ENCODE measurements at places on chromosomes 4 and X.

DNA sequence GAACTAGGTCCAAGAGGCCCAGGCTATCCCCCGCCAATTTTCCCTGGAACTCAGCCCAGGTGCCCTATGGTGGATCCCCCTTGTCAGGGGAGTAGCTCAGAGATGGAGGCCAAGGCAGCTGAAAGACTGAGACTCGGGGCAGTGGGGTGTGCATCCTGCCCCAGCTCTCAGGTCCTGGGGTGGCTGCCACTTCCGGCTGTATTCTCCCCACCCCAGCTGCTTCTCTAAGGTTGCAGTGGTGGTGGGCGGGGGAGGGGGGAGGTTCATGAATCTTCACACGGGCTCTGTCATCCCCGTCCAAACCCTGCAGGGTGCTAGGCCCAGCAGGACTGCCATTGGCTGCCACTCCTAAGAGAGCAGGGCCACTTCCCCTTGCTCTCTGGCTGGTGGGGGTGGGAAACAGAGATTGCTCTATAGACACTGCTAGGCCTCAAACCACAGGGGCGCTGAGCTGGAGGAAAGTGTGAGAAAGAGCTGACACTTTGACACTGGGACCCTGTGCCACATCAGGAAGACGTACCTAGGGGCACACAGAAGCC, 1.5 kb downstream of the SASH3 start:
- H3K4me3 ChIP-seq, result no peak overlapping the region
- no peaks in the 10 kb centered on the region for H3K27me3 ChIP-seq
- no peak overlapping the region for H3K27ac ChIP-seq

- H3K4me3 ChIP-seq, result peak overlapping the region; percentile 72
- H3K4me1 ChIP-seq, result no peaks in the 10 kb centered on the region
Observed at GRCh38 chrX:134172588-134173259, 64.3 kb upstream of the CCDC160 start.

DNA sequence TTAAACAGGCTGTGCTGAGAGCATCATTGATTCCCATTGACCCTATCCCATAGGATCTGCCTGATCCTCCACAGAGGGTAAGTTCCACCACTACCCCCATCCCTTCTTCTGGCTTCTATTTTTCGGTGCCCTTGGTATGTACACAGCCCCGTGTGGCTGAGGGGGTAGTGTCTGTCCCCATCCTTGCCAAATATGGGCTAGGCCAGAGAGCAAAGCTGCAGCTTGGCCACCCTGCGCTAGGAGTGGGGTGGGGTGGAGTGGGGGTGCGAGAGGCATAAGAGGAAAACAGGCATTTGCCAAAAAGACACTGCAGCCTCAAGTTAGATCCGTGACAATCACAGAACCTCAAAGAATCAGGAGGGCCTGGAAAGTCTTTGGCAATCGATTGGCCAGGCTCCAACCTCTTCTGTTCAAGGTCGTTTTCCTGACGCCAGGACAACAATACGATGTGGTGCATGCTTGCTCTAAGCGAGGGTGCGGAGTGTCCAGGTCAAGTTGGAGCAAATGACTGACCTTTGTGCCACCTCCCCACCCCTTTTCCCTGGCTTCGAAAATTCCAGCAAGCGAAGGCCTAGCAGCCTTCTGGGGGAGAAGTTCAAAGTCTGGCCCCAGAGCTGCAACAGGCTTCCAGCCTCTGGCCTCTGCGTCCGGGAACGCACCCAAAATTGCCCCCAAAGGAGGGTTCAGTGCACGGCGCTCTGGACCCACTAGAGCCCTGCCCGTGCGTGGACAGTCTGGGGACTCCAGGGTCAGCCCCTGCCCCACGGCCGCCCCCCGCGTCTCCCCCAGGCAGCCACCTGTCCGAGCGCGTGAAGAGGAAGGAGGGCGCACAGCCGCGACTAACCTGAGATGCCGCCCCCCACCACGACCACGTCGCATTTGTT, 598 bp downstream of the MAOB start:
- DNase-seq, result no peak
- H3K36me3 ChIP-seq, result no peaks in the 10 kb centered on the region
- peak overlapping the region; percentile 50 for H3K4me3 ChIP-seq
- peaks cover 4% of the 10 kb centered on the region for H3K4me1 ChIP-seq
- no peak overlapping the region for H3K27ac ChIP-seq

DNA sequence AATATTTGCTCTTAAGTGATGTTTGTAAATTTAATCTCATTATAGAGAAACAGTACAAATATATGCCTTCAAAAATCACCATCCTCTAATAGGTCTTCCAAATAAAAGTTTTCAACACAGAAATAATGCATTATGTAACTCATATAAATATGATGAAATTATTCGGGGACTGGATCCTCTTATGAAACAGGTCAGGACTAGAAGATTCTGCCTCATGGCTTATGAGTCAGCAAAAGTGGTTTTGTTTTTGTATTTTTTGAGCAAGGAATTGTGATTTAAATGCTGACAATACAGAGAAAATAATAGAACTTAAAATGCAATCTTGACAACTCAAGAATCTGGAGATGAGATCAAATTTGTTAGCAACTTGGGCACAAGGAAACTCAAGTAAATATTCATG, 179.7 kb upstream of the NDP start:
- no peaks in the 10 kb centered on the region for H3K4me1 ChIP-seq
- no peak overlapping the region for H3K27ac ChIP-seq
- H3K27me3 ChIP-seq, result no peaks in the 10 kb centered on the region
- H3K4me3 ChIP-seq, result no peak overlapping the region
- no peaks in the 10 kb centered on the region for H3K36me3 ChIP-seq
- no peak for DNase-seq

DNA sequence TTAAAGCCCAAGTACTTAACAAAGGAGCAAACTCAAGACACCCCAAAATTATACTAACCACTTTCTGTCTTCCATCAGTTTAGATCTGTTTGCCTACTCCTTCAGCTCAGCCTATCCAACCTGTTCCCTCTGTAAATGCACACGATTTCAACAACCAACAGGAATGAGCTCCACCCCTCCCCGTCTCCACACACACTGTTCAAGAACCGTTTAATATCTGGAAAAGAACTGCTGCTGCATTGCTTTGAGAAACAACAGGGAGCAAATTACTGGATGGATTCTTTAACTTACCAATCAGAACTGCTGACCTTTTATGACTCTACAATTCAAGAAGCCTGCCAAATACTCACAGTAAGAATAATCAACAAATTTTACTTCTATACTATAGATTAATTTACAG, 87.0 kb downstream of the FBXW7 start:
- no peak overlapping the region for H3K27ac ChIP-seq
- no peak for DNase-seq
- H3K36me3 ChIP-seq, result no peaks in the 10 kb centered on the region
- H3K4me1 ChIP-seq, result no peaks in the 10 kb centered on the region
- H3K4me3 ChIP-seq, result no peak overlapping the region
- H3K27me3 ChIP-seq, result no peaks in the 10 kb centered on the region

DNA sequence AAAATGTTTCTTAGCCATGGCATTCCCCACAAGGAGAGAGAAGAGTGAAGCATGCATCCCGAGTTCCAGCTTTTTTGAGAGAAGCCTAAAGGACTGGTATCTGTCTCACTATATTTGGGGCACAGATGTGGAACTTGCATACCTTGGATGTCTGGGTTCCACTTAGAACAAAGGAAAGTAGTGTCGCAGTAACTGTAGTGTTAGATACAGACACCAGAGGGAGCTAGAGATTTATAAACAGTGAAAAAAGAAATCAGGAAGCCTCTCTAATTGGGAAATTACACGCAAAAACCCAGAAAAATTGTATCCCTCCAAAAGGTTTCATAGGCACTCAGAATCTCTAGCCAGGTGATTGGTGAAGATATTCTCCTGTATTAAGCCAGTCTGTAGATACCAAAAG, 34.4 kb downstream of the AGTR2 start:
- no peaks in the 10 kb centered on the region for H3K27me3 ChIP-seq
- no peaks in the 10 kb centered on the region for H3K4me1 ChIP-seq

- peak overlapping the region; percentile 85 for H3K4me3 ChIP-seq
- H3K27ac ChIP-seq, result no peak overlapping the region
- peaks cover 7% of the 10 kb centered on the region for H3K4me1 ChIP-seq
- peaks cover 13% of the 10 kb centered on the region for H3K36me3 ChIP-seq
- peak; percentile 77 for DNase-seq
Observed at GRCh38 chr4:185143601-185143969, 519 bp downstream of the SLC25A4 start.

DNA sequence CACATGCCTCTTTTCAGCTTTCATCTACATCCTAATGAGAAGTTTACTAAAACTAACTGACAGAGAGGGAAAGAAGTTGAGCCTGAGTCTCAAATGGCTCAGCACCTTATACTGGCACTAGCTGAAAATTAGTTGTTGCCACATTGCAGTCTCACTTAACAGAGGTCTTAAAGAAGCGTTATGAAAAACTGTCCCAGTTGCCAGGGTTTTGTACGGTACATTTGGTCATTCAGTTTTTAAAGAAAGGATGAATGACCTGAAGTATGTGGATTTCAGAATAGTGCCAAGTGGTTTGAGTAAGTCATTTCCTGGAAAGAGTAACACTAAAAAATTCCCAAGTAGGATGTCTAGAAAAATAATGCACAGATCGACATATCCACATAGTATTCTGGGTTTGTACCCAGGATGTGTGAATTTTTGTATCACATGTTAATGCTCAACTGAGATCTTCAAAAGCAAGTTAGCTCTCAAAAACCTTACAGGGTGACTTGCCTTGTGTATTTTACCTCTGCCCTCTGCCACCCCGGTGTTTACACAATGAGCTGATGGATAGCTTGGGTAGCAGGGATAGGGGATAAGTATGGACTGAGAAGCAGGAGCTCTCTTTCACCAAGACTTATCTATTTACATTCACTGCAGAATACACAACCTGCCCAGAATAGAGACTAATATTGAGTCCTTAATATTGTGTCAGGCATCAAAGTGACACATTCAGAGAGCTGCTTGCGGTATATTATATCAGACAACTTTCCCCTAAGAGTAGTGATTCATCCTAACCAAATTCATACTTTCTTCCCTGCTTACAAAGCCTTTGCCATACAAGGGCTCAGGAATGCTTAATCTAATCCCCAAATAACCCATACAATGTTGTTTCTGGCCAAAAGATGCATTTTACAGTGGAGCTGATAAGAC, 1075.7 kb upstream of the PABPC4L start:
- no peaks in the 10 kb centered on the region for H3K36me3 ChIP-seq
- H3K4me1 ChIP-seq, result no peaks in the 10 kb centered on the region
- DNase-seq, result no peak
- H3K27me3 ChIP-seq, result no peaks in the 10 kb centered on the region
- peak overlapping the region; percentile 3 for H3K27ac ChIP-seq

DNA sequence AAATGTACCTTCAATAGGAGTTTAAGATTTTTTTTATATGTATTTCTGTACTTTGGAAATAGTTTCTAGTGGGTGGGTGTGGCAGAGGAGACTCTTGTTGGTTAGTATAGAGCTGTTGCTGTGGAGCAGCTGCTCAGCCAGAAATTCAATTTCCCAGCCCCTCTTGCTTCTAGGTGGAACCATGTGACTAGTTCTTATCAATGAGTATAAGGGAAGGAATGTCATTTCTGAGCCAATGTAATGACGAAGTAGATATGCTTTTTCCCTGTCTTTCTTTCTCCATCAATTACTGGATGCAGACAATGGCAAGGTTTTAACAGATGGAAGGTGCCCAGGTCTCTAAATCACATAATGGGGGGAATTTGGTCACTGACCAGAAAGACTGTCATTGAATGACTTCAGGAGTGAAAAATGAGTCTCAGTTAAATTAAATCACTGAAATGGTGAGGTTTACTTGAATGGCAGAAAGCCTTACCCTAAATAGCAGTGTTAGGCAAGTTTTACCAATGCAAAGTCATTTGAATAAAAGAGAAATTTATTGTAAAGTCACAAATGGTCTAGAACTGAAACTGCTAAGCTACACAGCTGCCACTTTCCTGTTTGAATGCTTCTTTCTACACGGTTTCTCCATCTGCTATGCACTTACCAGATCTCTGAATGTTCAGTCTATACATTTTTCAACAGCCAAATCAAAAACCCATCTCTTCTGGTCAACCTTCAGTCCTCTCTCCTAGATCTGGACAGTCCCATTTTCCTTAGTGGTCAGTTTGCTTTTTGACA, 795.4 kb upstream of the MAGEB2 start:
- no peak overlapping the region for H3K27ac ChIP-seq
- no peaks in the 10 kb centered on the region for H3K27me3 ChIP-seq
- no peak overlapping the region for H3K4me3 ChIP-seq
- no peaks in the 10 kb centered on the region for H3K4me1 ChIP-seq

DNA sequence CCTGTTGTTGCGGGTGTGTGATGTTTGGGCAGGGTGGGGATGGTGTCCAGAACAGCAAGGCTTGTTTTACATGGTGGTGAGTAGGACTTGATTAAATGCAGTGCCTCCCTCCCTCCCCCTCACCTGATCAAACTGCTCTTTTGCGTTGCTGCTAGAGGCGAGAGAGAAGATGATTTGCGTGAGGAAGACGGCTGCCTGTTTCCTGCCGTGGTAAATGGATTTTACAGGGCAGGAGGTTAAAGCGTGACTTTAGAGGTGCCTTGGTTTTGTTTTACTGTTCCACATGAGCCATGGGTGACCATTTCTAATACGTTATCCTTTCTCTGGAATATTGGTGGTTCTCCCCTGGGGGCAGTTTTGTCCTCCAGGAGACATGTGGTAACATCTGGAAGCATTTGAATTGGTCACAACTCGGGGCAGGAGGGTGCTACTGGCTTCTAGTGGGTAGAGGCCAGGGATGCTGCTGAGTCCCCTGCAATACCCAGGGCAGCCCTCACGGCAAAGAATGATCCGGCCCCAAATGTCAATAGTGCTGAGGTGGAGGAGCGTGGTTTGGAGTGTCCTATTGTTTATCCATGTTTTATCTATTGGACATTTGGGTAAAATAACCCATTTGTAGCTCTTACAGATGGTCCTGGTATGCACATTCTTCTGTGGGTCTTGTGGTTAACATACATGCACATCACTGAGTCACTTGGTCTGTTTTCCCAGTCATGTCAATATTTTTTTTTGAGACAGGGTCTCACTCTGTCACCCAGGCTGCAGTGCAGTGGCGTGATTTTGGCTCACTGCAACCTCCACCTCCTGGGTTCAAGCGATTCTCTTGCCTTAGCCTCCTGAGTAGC, 73.7 kb downstream of the SHROOM2 start:
- no peaks in the 10 kb centered on the region for H3K27me3 ChIP-seq
- H3K4me1 ChIP-seq, result peaks cover 21% of the 10 kb centered on the region
- no peak for DNase-seq
- no peak overlapping the region for H3K4me3 ChIP-seq
- H3K27ac ChIP-seq, result no peak overlapping the region
- H3K36me3 ChIP-seq, result peaks cover 3% of the 10 kb centered on the region

DNA sequence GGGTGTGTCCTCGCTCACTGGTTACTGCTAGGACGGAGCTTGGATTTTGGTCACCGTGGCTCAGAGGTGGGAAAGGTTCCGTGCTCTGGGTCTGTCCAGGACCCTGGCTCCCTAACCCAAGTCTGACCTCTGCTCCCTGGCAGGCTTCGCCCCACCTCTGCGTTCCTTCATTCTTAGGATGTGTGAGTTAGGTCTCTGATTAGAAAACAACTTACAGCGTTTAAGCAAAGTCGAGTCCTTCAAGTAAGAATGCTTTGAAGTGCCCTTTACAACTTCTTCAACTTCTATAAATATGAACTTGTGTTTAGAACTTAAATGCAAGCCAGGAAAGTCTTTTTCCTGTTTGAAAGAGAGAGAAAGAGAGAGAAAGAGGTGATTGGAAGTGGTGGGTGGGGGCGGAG, 891 bp downstream of the TLR2 start:
- H3K27ac ChIP-seq, result no peak overlapping the region
- H3K36me3 ChIP-seq, result no peaks in the 10 kb centered on the region
- H3K4me3 ChIP-seq, result peak overlapping the region; percentile 61
- H3K27me3 ChIP-seq, result peaks cover 21% of the 10 kb centered on the region

All from trophoblast cell (in vitro differentiated cells and primary cell).